ENCODE measurements at places on chromosomes 1 and 21.

- DNase-seq = peak; percentile 50
Measured at GRCh38 chr21:44867999-44868700, 5.3 kb downstream of the PTTG1IP start.

- no peak for DNase-seq
Measured at GRCh38 chr1:66774438-66774837, 22.2 kb downstream of the DYNLT5 start.

DNA sequence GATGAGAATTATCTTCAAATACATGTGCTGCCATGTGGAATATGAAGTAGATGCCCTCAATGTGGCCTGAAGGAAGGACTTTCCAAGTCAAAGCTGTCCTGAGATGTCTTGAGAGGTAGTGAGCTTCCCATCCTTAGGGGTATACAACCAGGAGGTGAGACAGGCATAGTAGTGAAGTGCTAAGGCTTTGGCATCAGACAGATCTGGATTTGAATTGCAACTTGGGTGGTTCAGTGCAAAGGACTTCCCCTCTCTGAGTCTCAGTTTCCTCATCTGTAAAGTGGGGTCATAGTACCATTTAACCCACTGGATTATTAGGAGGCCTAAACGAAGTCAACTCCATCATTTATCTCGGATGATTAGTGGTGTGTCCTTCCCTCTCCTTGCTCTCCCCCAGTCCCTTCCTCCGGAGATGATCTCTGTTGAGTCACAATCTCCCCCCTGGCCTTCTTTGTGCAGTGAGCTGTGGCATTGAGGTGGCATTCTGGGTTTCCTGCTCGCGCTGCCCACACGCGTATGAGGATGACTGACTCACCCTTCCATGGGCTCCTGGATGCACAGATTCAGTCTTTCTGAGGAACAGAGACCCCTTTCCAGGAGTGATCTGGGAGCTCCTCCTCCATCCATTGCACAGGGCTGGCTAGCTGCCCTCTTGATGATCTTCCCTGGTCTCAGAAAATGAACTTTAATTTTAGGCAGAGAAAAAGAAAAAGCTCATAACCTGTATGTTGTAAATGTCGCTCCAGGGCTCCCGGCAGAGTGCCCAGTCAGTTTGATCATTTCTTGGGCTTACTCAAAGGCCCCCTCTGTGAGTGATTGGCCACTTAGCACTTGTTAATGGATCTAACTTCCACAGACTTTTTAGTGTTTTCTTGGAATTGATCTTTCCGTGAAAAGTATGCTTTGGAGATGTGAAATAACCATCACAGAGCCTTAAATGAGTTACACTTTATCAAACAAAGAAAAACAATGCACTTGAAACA is 354.6 kb downstream of the PTPRU start:
- no peak for DNase-seq

- no peak for DNase-seq
Measured at GRCh38 chr1:225981714-225982113, 17.4 kb downstream of the SDE2 start.

DNA sequence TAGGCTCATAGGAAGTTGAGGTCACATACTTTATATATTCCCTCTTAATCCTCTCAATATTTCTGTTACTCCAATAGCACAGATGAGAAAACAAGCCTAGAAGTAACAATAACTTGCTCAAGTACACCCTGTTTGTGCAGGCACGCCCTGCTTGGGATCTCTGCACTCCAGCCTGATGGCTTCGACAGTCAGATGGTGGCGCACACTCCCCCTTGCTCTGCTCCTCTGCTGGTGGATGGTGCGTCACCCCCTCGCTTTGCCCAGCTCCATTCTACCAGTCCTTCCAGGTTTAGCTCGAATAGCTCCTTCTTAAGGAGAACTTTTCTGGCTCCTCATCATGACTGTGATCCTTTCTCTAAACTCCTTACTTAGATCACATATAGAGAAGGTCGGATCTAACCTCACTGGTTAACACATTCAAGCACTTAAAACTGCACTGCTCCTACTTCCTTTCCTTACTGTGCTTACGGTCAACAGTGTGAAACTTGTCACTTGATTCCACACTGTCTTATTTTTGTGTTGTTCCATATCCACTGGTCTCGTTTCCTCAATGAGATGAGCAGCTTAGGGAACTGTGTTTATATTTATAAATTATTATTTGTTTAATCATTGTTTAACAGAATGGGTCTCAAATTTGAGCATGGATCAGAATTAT is 3.0 kb downstream of the TSPAN2 start:
- no peak for DNase-seq

- no peak for DNase-seq
Measured at GRCh38 chr1:181327796-181328195, 155.5 kb upstream of the CACNA1E start.

- no peak for DNase-seq
Measured at GRCh38 chr1:38073534-38074301, 27.1 kb upstream of the POU3F1 start.

- no peak for DNase-seq
Measured at GRCh38 chr21:42626171-42626570, 27.2 kb upstream of the PDE9A start.

DNA sequence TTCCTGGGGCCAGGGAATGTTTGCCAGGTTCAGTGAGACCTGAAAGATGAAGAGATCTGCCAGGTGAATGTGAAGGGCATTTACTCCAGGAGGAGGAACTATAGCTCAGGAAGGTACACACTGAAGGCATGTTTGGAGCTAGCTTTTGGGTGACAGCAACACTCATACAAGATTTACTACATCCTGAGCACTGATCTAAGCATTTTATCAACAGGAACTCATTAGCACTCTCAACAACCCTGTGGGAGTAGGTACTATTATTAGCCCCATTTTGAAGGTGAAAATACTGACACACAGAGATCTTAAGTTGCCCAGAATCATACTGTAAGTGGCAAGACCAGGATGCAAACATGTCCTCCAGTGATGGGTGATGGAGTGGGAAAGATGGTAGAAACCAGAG is 6.7 kb downstream of the GADD45A start:
- DNase-seq = no peak

DNA sequence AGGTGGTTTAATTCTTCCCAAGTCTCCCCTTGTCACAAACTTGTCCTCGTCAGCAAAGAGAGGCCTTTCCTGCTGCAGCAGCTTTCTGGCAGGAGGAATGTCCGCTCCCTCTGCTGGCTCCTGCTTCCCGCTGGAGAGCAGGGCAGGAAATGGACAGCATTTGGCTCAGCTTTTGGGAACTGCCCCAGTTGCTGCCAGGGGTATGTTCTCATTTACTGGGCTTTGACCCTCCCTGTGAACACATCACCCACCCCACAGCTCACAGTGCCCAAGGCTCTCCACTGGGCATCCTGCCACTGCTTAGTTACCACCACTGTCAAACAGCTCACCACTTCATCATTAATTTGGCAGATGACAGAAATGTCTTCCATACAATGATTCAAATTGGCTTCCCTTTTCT is 75.4 kb downstream of the MRPL37 start:
- no peak for DNase-seq

DNA sequence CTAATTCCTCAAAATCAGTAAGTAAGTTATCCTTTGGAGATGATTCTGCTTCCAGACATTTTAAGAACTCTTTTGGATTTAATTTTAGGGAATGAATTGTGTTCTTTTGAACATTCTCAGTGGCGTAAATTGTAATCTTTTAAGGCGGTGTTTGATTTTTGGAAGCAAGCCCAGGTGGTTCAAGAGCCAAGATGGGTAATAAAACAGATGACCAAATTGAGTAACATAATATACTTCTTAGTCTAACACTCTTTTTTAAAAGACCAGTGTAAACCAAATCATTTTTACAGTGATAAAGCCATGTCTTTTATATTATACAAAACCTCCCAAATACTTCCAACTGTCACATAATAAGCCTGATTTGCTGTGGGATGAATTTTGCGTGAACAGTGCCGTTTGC is 133.8 kb downstream of the LRRC40 start:
- DNase-seq = no peak

DNA sequence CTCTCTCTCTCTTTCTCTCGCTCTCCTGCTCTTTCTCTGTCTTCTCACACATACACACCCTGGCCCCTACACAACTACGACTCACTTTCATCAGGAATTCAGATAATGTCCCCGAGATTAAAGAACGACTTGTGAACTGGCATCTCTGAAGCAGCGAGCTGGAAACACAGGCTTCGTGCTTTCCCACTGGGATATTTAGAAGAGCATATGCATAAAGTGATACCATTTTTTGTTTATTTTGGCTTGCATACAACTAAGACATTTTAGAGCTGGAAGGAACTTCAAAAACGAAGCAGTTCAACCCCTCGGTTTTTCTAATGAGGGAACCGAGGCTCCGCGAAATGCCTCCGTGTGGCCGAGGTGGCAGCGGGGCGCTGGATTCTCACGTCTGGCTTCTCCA is 88.6 kb downstream of the ZBTB18 start:
- DNase-seq = no peak

GRCh38 chr1:30226648-30227047 is 496.7 kb downstream of the MATN1 start:
- no peak for DNase-seq

Data from stimulated activated CD4-positive, alpha-beta T cell treated with anti-CD3 and anti-CD28 coated beads, Interleukin-1b, Interleukin-23, amount 100 ng/mL, for 48 hours (primary cell).